ENCODE measurements at places on chromosomes 3 and 15. TPM values are rescaled to one million over a fixed set of nuclear protein-coding genes. Genes with fewer than 3 reads are reported as not detected.
A peak's percentile ranks its signal among the peaks of the same experiment; 100 is the strongest.

DNA sequence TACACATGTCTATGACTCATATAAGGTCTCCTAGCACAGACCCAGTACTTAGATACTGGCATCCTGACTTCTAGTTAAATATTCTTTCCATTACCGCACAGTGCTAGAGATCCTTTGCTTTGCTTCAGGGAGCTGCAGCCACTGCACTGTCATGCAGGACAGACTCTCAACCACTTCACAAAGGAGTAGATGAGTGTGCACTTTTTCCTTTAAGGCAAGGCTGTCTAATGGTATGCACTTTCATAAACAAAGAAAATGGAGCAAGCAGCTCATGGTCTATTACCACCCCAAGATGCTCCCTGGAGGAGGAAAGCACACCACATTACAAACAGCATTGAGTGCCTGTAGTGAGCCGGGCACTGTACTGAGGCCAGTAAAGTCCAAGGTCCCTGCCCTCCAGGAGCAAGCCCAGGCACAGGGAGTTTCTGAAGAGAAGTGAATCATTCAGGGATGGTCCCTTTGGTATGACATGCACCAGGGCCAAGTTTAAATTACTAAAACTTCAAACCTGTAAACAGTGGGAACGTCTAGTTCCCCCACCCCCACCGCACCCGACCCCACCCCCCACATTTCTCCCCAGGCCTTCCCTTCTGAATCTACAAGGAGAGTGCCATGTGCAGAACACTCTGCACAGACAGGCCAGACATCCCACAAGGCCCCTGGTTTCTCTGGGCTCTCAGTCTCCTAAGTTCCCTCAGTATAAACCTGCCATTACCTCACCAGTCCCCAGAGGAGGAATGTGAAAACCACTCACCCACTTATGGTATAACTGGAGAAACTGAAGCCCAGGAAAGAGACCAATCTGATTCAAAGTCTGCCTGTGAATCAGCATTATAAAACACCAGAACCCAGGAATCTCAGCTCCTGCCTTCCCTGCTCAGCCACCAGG is 107.8 kb upstream of the BCL6 start:
- DNase-seq = no peak

DNA sequence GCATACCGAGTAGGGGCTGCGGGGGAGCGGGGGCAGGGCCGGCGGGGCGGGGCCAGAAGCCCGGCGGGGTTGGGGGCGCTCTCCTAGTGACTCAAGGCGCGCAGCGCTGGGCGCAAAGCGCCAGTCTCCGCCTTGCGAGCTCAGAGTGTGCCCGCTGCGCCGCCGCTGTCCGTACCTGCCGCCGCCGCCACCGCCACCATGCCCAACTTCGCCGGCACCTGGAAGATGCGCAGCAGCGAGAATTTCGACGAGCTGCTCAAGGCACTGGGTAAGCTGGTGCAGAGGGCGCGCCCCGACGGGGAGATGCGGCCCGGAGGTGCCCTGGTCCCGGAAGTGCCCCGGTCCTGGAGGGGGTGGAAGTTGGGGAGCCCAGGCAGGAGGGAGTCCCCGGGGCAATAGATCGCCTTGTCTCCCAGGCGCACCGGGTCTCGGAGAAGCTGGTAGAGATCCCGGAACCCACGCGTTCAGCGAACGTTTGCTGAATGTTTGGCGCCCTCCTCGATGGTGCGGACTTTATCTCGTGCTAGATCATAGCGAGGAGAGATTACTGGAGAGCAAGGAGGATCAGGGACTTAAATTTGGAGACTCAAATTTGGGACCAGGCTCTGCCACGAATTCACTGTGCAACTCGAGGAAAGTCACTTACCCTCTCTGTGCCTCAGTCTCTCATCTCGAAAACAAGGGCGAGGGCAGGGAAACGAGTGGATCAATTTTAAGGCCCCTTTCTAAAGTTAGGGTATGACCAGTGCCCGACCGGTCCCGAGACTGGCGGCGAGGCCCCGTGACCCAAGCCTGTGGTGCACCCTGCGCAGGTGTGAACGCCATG is at the start of gene CRABP1:
TSS of gene CRABP1 (plus strand) at position 123 of the 826 bp plus-strand sequence. CDS start at position 199, 76 bp downstream.
- no peak for DNase-seq

DNA sequence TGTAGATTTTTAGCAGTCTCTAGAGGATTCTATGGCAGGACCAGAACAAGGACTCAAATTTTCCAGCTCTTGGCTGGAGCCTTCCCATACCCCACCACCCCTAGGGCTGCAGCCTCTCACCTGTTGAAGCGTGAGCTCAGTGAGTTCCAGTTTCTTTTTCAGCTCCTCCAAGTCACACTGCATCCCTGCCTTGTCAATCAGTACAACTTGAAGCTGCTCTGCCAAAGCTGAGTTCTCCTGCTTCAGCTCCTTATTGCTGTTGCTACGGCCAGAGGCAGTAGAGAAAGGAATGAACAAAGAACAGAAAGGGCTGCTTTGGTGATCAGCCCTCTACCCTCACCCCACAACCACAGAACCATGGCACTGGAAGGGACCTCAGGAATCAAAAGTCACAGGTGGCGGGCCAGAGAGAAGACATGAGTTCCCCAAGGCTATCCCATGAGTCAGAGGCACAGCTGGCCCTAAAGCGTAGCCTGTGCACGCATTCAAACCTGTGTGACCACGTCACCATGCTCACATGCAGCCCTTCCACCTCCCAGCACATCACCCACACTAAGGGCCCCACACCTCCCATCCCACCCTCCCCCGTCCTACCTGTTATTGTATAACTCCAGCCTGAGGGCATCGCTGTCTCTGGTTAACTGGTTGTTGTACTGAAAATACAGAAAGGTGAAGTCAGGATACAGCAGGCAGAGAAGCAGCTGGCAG is 83.3 kb upstream of the C2CD4B start:
- no peak for DNase-seq

- DNase-seq = peak; percentile 40
Observed at GRCh38 chr15:73684581-73685455, 635 bp downstream of the CD276 start.

- DNase-seq = no peak
Observed at GRCh38 chr3:170338690-170339340, 18.7 kb upstream of the SKIL start.

The ROBO1 gene
- 3.2 TPM for total RNA-seq

- no peak for DNase-seq
Observed at GRCh38 chr3:71850654-71851053, 65.7 kb upstream of the PROK2 start.

DNA sequence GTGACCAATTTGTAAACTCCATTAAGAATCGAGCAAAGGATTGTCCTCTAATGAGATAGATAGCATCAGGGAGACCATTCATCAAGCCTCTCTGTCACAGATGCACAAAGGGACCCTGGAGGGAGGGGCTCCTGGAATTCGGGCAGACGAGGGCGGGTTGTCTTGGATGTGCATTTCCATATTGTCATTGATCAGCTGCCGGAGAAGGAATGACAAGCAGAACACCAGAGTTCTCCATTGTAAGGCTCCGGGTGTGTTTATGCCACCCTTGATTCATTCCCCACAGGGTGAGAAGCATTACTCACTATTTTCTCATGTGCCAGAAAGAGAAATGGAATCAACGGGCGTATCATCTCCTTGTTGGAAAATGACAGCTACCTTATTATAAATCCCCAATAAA is 167.5 kb downstream of the EBLN2 start:
- peak; percentile 9 for DNase-seq

GRCh38 chr3:57132674-57133073 is 32.5 kb downstream of the IL17RD start:
- no peak for DNase-seq

DNA sequence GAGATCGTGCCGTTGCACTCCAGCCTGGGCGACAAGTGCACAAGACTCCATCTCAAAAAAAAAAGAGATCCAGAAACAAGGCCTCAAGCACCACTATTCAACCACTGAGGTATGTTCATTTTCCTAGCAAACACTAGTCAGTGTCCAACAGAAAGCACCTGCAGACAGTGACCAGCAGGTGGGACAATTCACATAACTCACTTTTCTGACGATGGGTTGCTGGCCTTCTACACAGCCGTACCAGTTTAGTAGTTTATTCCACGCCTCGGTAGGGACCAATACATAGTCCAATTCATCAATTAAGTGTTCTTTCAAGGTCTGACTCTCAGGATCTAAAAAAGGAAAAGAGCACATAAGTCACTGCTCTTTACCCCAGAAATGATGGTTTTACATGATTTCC is 12.4 kb downstream of the USP4 start:
- no peak for DNase-seq

DNA sequence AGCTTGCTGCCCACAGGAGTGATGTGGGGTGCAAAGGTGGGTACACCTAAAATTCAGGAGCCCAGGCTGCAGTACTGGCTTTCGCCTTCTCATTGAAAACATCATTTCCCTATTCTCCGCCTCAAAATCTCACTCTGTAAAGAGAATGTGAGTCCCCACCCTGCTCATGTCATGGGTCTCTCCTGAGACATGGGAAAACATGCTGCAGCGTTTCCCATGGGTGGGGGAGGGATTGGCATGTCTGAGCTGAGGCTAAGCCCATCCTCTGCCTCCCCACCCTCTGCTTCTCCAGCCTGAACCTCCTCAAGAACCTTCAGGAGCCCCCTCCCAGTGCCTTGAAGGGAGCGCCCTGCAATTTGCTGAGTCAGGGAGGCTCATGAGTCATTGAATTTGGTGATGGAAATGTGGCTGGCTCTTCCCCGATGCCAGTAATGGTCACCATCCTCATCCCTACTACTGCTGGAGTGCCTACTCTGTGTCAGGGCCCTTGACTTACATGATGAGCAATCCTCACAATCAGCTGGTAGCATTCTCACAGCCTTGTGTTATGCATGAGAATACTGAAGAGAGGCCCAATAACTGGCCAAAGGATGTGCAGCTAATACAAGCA is 28.8 kb downstream of the WNT5A start:
- peak; percentile 5 for DNase-seq

DNA sequence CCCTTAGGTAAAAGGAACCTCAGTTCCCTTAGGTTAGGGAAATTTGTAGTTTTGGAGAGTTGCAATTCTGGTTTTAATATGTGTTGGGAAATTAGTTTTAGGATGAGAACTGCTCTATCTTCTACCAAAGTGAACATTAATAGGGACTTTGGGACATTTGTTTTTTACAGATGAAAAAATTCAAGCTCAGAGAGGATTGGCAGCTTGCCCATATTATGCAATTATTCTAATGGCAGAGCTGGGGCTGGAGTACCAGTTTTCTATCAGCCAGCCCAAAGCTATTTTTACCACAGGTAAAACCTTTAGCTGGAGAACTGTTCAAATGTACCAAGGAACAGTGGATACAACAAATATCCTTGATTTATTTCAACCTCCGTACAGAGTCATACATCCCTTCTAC is 127.0 kb downstream of the CPNE4 start:
- DNase-seq = no peak

- DNase-seq = no peak
Observed at GRCh38 chr3:99882436-99883137, 64.9 kb downstream of the CMSS1 start.

The IRAK2 gene
- total RNA-seq = 6.1 TPM

The PRSS50 gene
- not detected for total RNA-seq

DNA sequence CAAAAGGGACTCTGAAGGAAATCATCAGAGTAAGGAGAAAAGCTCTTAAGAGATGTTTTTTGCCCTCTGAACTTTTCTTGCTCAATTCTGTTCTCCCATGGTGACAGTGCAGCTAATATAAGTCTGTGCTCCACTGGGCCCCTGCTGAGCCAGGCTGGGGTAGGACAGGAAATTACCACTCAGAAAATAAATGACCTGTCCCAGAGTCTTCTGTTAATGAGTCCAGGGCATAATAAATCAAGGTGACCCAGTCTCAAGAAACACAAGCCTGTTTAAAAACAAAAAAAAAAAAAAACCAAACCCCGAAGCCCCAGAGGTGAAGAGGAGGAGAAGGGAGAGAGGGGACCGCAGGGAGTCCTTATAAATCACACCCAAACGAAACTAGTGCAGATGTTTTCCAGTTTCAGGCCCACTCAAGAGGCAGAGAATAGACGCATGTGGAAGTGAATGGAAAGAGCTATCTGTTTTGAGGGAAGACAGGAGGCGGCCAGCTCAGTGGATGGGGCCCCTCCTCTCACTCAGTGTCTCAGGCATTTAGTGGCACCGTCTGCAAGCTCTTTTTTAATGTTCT is 59.8 kb upstream of the BOC start:
- no peak for DNase-seq

- no peak for DNase-seq
Observed at GRCh38 chr3:8709287-8709686, 24.3 kb upstream of the CAV3 start.

DNA sequence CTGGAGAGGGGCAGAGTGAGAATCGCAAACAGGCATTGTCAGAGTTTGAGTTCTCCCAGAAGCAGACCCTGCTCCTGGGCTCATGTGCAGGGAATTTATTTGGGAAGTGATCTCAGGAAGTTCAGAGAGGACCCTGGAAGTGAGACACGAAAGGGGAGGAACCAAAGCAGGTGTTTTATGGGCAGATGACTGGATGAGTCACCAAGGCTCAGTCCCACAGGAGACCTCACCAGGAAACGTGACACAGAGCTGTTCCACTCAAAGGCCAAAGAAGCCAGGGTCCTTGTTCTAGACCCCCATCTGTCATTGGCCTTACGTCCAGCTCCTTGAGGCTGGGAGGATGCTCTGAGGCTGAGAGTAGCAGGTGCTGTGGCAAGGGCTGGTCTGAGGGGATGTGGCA is 43.4 kb upstream of the SEC22A start:
- no peak for DNase-seq

DNA sequence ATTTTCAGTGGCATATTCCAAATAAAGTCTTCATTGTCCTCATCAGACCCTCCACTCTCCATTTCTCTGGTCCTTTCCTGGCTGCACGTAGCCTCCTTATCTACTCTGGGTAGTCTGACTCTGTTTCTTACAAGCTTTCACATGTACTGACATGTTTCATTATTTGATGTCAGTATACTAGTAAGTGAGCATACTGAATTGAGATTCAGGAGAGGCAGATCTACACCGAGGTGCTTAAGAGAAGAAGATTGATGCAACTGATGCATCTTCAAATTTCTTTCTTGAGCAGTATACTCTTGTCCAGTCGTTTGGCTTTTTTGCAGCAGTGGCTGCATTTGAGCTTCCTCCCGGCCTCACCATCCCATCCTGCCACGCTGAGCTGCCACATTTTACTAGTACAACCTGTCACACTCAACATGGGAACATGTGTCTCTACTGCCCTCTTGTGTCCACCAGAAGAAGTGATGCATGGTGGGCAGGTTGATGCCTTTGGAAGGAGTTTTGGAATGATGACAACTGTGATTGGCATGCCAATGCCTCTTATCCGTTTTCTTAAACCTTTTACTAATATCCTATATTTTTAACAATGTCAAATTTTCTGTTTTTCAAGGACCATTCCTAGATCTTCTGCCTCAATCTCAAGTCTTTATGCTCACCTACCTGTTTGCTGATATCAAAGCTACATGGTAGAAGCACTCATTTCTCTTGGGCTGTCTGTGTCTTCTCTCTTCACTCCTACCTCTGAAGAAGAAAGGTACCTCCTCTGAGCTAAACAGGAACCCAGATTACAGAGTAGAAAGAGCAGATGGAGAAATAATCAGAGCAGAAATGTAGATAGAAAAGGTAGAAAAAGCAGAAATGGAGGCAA is 38.7 kb downstream of the GUCA1C start:
- DNase-seq = peak; percentile 70

DNA sequence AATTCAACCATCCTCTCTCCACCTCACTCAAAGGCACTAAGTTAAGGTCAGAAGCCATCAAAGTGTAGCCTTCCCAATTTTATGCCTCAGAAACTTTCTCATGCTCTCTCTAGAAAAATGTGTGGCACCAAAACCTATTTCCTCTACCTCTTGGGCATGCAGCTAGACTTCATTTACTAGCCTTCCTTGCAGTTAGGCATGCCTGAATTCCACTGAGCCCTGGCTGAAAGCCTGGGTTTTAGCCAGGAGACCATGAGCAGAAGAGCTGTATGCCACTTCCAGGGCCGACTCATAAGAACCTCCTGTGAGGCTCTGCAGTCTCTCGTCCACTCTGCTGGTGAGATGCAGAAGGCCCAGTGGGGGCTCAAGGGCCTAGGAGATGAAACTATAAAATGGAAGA is 145.0 kb downstream of the MYLK start:
- DNase-seq = no peak
